ENCODE measurements at places on chromosomes 12 and 14. TPM values are rescaled to one million over a fixed set of nuclear protein-coding genes. Genes with fewer than 3 reads are reported as not detected.
A peak's percentile ranks its signal among the peaks of the same experiment; 100 is the strongest.

DNA sequence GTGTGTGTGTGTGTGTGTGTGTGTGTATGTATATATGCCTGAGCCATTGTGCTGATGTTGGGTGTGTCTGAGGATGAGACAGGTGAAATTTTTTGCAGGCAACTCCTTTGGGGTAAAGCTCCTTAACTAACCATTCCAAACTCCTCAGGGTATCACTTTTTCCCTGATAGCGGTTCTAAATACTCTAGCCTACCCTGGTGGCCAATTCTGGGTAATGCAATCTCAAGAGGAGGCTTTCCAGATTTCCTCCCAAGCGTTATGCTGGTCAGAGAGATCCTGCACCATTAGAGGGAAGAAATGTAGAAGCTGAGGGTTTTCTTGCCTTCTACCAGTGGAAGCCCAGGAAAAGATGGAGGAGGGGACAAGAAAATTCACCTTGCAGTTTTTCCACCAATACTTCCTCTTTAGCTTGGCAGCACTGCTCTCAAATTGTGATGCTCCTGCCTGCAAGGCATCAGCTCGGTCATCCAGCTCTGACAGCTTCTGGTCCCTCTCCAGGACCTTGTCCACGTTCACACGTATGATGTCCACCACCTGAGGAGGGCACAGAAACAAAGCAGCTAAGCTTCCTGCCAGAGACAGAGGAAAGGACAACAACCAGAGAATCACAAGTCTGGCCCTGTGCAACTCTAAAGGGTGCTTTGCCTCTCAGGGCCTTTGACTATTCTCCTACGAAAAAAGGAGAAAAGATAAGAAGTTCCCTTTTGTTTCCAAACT is 4.9 kb downstream of the VAMP1 start:
- H3K4me1 ChIP-seq, result peaks cover 79% of the 10 kb centered on the region
- peak overlapping the region; percentile 99 for H3K27ac ChIP-seq
- H3K4me3 ChIP-seq, result peak overlapping the region; percentile 33
- peaks cover 10% of the 10 kb centered on the region for H3K36me3 ChIP-seq
- H3K27me3 ChIP-seq, result no peaks in the 10 kb centered on the region

The HSPA2 gene
- total RNA-seq, result 2.0 TPM

DNA sequence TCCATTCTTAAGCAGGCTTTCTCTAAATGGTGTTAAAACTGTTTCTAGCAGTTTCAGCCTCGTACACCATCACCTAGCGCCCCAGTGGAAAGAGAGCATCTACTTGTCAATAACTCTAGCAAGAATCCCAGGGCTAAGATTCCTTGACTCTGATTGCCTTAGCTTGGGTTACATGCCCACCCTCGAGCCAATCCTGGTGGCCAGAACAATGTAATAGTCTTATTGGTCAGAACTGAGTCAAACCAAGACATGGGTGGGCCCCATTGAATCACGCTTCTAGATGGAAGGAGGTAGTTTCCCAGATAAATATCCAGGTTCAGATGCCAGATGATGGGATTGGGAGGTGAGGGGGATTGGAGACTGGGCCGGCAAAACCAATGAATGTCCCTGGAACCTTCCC is 55.9 kb upstream of the MED13L start:
- peaks cover 5% of the 10 kb centered on the region for H3K4me1 ChIP-seq
- H3K27ac ChIP-seq, result no peak overlapping the region
- DNase-seq, result no peak
- H3K27me3 ChIP-seq, result peaks cover 10% of the 10 kb centered on the region

- H3K4me1 ChIP-seq, result peaks cover 7% of the 10 kb centered on the region
- H3K27me3 ChIP-seq, result no peaks in the 10 kb centered on the region
- H3K4me3 ChIP-seq, result no peak overlapping the region
Observed at GRCh38 chr14:77812028-77812427, 12.1 kb downstream of the ADCK1 start.

- H3K4me1 ChIP-seq, result peaks cover 6% of the 10 kb centered on the region
- no peak overlapping the region for H3K27ac ChIP-seq
- H3K27me3 ChIP-seq, result peaks cover 30% of the 10 kb centered on the region
- no peak for DNase-seq
- H3K4me3 ChIP-seq, result no peak overlapping the region
Observed at GRCh38 chr12:6208130-6208529, 7.9 kb downstream of the CD9 start.

- no peaks in the 10 kb centered on the region for H3K36me3 ChIP-seq
- H3K4me1 ChIP-seq, result peaks cover 58% of the 10 kb centered on the region
- no peaks in the 10 kb centered on the region for H3K27me3 ChIP-seq
- peak overlapping the region; percentile 84 for H3K4me3 ChIP-seq
- peak overlapping the region; percentile 98 for H3K27ac ChIP-seq
Observed at GRCh38 chr14:77040059-77040740, 11.7 kb upstream of the IRF2BPL start.

DNA sequence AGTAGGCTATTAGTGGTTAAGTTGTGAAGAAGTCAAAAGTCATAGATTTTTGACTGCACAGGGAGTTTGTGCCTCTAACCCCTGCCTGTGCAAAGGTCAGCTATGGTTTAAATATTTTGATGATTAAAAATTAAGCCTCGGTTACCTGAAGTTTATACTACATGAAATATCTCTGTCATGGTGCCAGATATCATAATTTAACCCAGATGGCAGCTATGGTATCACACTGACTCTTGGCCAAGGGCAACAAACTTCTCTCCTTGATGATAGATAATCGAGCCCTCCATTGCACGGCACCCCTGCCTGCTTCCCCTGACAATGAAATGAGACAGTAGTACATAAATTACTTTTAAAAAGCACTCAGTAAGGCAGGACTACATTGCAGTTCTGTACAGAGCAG is 80.8 kb downstream of the SLC35F4 start:
- no peak overlapping the region for H3K27ac ChIP-seq
- H3K36me3 ChIP-seq, result no peaks in the 10 kb centered on the region
- H3K4me3 ChIP-seq, result no peak overlapping the region

The SLC10A1 gene
- not detected for total RNA-seq

DNA sequence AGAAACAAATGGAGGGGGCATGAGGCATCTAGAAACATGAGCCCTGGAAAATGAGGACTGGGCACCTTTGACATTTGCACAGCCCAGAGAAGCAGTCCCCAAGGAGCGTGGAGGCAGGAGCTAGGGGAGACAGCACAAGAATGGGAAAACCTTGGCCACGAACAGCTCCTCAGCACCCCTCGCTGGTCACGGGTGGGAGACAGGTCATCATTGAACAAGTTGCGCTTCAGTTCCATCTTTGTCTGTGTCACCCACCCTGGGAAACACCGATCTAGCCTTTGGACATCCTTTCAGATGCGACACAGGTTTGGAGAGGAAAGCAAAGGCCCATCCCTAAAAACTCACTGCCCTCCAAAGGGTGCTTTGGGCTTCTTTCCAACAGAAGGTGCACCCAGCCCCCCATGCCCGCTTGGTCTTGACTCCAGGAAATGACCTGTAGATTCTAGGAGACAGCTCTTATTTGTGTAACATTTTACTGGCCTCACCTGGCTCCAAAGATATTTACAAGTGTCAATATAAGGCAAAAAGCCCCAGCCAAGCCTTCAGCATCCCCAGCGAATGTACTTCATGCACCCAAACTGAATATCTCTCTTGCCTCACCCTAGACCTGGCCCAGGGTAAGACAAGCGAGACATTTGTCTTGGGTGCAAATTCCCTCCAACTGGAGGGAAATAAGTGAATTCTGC is 28.8 kb upstream of the CLMN start:
- H3K4me1 ChIP-seq, result no peaks in the 10 kb centered on the region
- peaks cover 2% of the 10 kb centered on the region for H3K36me3 ChIP-seq
- no peak overlapping the region for H3K4me3 ChIP-seq
- no peak overlapping the region for H3K27ac ChIP-seq

GRCh38 chr14:59547310-59547709 is 29.3 kb downstream of the CCDC175 start:
- no peak overlapping the region for H3K27ac ChIP-seq
- peaks cover 22% of the 10 kb centered on the region for H3K27me3 ChIP-seq
- DNase-seq, result no peak
- H3K4me1 ChIP-seq, result no peaks in the 10 kb centered on the region

GRCh38 chr14:39419272-39419671 is 13.0 kb downstream of the FBXO33 start:
- no peaks in the 10 kb centered on the region for H3K27me3 ChIP-seq
- no peak for DNase-seq
- no peak overlapping the region for H3K4me3 ChIP-seq

Data from T-helper 17 cell (primary cell).